A549 treated with RU486 at 1 μM for 4 hours (cell line): ENCODE measurements at places on chromosomes 7 and 10. TPM values are rescaled to one million over a fixed set of nuclear protein-coding genes. Genes with fewer than 3 reads are reported as not detected.

Gene PLA2G12B
- total RNA-seq: not detected in 5 replicates

Gene ELMO1
- 1.7 to 2.9 TPM (median 2.2 TPM) in 5 replicates for total RNA-seq

Gene CLDN12
- 18.2 to 30.1 TPM (median 25.7 TPM) in 5 replicates for total RNA-seq

Gene PON1
- total RNA-seq: 0.44 to 1.0 TPM (median 0.66 TPM) in 5 replicates

Gene PRTFDC1
- total RNA-seq: 17.1 to 21.6 TPM (median 18.2 TPM) in 5 replicates

Gene FEZF1
- not detected in 5 replicates for total RNA-seq

Gene CLCN1
- total RNA-seq: 0.06 to 0.11 TPM in 2 of 5 replicates, not detected in the others

Gene AQP1
- 0.32 to 0.58 TPM (median 0.37 TPM) in 5 replicates for total RNA-seq

Gene ZNF117
- 0.11 to 0.34 TPM (median 0.18 TPM) in 5 replicates for total RNA-seq

Gene TMEM139
- total RNA-seq: 0.85 to 1.7 TPM (median 1.4 TPM) in 5 replicates

Gene PON3
- total RNA-seq: 27.0 to 38.0 TPM (median 34.3 TPM) in 5 replicates

Gene JMJD1C
- 17.2 to 27.4 TPM (median 22.8 TPM) in 5 replicates for total RNA-seq

Gene LDB3
- 0.05 to 0.06 TPM (median 0.05 TPM) in 3 of 5 replicates, not detected in the others for total RNA-seq

Gene C10orf143
- 0.26 to 1.2 TPM (median 0.48 TPM) in 5 replicates for total RNA-seq
